ENCODE measurements at places on chromosomes 11 and 22. TPM values are rescaled to one million over a fixed set of nuclear protein-coding genes. Genes with fewer than 3 reads are reported as not detected.
A peak's percentile ranks its signal among the peaks of the same experiment; 100 is the strongest.

NAV2 gene
- total RNA-seq: 26.4 TPM

DNA sequence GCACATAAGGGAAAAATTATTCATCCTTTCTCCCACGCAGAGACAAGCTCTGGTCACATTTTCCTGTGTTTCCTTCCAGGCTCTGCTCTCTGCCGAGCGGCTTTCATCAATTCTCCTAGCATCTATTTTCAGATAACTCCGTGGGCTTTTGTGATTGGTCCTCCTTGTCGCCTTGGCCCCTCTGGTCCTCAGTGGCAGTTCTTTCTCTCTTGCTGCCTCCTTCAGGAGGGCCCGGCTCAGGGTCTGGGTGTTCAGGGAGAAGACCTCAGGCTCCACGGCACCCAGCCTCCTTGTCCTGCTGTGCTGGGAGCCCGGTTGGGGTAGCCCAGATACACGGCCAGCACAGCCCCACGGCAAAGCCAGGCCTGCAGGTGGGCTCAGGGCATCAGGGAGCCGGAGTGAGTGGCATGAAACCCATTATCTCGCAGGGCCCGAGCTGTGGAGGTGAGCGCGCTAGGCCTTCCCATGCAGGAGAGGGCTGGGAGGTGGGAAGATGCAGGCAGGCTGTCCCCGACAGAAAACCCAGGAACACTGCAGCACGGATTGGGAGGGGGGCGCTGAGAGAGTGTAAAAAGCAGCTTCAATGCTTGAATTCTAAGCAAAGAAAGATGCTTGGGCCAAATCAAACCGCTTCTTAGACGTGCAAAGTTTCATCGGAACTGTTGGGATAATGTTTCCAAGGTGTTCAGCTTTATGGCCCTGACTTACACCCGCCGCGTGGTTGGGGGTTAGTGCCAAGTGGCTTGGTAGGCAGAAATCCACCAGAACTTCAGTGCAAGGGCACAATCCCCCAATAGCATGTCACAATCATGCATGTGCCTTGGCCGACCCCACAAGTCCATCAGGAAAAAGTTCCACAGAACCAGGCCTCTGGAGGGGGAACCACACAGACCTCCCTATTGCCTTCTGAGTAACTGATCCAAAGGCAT lies 81.9 kb upstream of the WNT7B start:
- DNase-seq: peak; percentile 22

SLC5A1 gene
- 0.33 TPM for total RNA-seq

DNA sequence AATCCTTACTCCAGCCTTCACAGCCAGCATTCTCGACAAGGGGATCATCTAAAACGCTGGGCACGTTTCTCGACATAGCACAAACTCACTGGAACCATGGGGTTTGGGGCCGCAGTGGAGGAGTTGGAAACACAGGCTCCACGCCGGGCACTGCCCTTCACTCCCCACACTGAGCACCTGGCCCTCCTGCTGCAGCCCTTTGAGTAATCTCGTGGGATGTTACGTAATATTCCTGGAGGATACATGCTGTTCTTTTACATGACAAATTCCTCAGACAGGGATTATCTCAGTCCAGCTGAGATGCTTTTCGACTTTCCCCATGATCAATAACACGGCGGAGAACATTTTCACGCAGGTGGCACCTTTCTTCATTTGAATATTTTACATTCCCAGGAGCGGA lies 408.0 kb downstream of the SHANK2 start:
- DNase-seq: no peak

OR4C16 gene
- total RNA-seq: not detected

- no peak for DNase-seq
Observed at GRCh38 chr11:46674463-46675287, 25.7 kb downstream of the ARHGAP1 start.

OR2AG2 gene
- total RNA-seq: 0.26 TPM

DNA sequence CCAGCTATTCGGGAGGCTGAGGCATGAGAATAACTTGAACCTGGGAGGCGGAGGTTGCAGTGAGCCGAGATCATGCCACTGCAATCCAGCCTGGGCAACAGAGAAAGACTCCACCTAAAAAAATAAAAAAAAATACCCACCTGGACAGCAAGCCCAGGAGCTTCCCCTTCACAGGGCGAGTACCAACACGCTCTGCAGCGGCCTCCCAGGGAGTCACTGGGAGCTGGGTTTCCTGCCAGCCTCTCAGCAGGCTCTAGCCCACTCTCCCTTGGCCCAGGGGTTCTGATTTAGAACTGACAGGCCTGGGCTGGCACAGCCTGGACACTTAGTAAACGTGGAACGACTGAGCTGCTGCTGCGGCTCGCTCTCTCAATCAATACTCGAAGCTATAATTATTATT lies 2.0 kb upstream of the CABP7 start:
- DNase-seq: no peak

SLC37A2 gene
- 4.2 TPM for total RNA-seq

DNA sequence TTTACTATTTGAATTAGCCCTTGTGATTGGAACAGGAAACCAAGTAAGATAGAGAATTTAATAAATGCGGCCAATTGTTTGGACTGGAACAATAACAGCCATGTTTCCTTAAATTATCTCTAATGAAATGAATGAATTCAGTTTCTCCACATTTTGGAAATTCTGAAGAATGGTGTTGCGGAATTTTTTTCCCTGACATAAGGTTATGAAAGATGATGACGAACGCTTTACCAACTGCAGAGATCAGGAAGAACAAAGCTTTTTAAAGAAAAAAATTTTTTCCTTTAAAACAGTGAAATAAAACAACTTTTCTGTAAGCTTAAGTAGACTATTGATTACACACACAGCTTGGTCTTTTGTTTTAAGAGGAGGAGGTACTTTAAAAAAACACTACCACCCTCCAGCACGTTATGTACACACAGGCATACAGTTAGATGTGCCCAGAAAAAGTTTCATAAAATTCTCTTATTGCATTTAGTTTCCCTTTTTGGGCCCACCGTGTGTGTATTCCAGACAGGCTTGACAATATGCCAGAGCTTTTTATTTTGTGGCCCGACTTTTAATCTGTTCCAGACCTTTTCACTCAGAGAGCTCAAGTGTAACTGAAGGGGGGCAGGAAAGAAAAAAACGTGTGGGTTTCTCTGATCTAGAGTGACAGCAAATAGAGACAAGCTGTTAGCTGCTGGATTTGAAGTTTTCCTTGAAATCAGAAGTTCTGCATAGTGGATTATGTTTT lies 77.3 kb downstream of the YAP1 start:
- DNase-seq: no peak

GRCh38 chr11:103413266-103413888 lies 304.2 kb downstream of the DYNC2H1 start:
- DNase-seq: no peak

DNA sequence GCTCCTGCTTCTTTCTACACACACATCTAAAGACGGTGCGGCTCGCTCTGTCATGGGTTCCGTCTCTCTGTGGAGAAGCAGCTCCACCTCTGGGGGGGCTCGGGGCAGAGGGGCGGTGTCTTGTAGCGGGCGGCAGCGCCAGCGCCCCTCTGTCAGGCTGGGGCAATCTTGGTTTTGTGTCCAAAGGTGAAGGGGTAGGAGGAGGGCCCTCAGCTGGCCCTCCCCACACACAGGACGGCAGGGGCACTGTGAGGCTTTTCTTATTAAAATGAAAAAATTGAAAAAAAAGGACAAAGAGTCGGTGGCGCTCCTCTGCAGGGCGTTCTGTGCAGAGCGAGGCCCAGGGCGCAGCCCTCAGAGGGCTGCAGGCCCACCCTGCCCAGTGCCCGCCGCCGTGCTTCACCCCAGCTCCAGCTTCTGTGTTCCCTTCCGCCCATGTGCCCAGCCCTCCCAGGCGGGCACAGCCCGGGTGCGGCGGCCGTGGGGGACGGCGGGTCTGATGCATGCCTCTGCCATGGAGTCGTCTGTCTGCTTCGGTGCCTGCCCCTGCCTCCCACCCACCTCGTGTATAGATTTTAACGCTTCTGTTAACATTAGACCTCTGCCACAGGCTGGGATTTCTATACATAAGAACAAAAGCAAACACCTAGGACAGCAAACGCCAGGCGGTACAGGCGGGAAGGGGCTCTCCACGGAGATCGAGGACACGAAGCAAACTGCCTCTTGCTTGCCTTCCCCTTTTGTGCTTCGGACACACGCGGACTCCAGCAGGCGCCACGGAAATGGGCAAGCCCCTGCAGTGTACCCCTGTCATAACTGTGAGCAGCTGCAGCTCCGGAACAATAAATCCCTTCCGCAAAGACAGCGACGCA lies 24.5 kb downstream of the MOB2 start:
- DNase-seq: no peak

GRCh38 chr11:107769189-107769588 lies 57.3 kb upstream of the SLN start:
- no peak for DNase-seq

APOA1 gene
- total RNA-seq: 16.8 TPM

C11orf42 gene
- total RNA-seq: not detected

- DNase-seq: no peak
Observed at GRCh38 chr11:10518891-10519290, 22.1 kb downstream of the RNF141 start.

OR10W1 gene
- total RNA-seq: not detected

DNA sequence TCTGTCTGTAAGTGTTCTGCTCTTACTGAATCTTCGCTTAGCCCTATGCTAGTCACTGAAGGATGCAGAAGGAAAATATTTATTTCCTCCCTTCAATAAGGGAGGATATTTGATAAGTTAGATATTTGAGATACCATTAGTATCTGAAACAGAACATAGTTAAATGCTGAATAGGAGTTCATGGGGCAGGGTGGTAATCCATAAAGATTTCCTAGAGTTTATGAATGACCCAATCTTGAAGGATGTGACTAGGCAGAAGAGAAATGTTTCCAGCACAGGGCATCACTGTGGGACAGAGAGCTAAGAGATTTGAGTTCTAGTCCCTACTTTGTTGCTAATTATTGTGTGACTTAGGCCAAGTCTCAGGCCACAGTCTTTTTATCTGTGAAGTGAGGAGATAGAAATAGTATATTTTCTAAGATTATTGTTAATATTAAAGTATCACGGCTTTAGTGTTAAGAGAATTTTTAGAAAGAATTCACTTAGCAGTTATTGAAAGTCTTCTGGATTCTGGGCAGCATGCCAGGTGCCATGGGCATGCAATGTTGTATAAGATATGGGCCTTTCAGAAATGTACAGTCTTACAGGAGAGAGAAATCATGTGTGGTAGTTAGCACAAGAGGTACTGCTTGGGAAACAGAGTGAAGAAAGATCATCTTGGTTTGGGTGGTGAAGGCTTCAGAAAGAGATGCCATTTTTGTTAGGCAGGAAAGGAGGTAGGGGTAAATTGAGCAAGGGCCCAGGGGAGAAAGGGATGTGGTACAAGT lies 24.0 kb downstream of the SWAP70 start:
- peak; percentile 28 for DNase-seq

PTGDR2 gene
- total RNA-seq: 1.3 TPM

LRRC4C gene
- 1.3 TPM for total RNA-seq

OR6T1 gene
- not detected for total RNA-seq
